ENCODE measurements at places on chromosomes 4 and X.

GRCh38 chr4:147828331-147828905 lies 96.5 kb downstream of the ARHGAP10 start:
- DNase-seq: peak; percentile 46

GRCh38 chr4:113905301-113905700 lies 74.1 kb downstream of the ARSJ start:
- no peak for DNase-seq

- DNase-seq: no peak
These were observed 56.5 kb downstream of the PRDM5 start for GRCh38 chr4:120865985-120866384.

DNA sequence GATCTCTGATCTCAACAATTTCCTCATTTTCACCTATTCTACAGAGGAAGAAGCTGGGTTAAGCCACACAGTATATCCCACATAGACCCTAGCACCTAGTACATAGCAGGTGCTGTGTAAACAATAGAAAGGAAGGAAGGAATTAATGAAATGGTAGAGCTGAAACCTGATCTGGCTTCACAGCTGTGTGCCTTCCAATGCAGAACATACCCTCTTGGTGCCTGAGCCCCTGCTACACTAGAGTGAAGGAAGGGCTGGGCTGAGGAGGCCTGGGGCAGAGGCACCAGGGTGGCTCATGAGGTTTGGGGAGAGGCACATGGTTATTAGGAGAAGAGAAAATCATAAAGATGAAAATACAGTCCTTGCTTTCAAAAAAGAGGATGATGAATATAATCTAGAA lies 21.3 kb downstream of the LRRC66 start:
- DNase-seq: no peak

DNA sequence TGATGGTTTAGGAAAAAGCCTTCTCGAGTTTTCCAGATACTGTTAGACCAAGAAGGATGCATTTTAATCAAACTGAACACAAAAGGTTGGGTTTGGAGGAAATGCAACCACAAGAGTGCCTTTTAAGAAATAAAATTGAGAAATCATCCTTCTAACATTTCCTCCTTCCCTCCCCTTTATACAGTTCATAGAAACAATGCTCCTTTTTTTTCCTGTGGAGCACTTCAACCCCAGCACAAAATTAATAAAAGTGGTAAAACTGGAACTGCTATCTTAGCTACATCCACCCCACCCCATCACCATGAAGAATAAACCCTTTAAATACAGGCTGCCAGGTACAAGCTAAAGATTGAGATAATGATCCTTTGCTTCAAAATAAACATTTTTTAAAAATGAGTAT lies 211.1 kb downstream of the RELL1 start:
- no peak for DNase-seq

Measured in AG09309 (cell line).